ENCODE measurements at places on chromosomes 1 and 21.

DNA sequence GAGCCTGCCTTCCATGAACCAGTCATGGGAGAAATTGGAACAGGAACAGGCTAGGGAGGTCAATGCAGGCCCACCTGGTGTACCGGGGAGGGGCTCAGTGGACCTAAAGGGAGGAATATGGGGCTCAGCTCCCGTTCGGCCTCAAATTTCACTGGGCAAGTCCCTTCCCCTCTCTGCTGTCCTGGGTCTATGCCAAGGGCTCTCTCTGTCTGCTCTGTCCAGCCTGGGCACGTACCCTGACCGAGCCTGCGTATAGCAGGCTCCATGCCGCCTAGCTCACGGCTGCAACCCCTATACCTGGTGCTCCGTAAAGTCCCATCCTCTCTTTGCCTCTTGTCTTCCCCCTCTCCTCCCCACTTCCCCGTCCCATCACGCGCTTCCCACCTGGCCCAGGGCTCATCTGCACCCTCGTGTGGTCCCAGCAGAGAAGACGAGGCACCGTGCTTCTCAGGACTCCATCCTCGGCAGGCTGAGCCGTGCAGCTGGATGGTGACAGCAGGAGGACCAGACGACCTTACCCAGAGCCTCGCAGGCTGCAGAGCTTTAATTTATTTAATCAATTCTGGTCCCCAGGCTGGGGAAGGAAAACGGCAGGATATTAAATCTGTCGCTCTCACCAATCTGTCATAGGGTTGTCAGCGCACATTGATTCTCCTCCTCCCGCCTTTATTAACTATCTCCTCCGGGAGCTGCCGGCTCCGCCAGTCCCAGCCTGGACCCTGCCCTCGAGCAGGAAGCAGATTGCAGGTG lies 25.0 kb upstream of the DISP3 start:
- DNase-seq = no peak

GRCh38 chr1:167516404-167517388 lies 1.6 kb downstream of the CD247 start:
- DNase-seq = no peak

GRCh38 chr1:210764536-210764935 lies 369.4 kb downstream of the KCNH1 start:
- DNase-seq = no peak

- no peak for DNase-seq
These were observed 235.3 kb upstream of the PLXNA2 start for GRCh38 chr1:208479435-208479834.

GRCh38 chr1:22064751-22065402 lies 12.4 kb downstream of the CDC42 start:
- DNase-seq = no peak

GRCh38 chr21:39951183-39952101 lies 84.2 kb downstream of the PCP4 start:
- no peak for DNase-seq

DNA sequence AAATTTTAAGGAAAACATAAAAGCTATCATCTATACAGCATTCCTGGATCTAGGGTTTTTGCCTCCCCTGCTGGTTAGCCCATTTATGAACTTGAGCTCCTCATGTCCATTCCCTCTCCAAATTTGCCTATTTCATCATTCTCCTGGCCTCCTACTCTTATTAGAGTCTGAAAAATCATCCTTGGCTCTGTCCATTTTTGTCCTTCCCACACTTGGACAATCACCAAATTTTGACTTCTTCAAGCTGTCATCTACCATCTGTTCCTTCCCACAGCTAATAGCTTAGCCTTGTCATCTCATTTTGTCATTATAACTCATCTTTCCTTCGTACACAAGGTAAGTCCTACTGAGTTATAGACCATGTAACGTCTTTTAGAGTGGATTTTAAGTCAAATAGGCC lies 2.2 kb upstream of the HENMT1 start:
- no peak for DNase-seq

GRCh38 chr1:51044199-51044598 lies 57.8 kb upstream of the C1orf185 start:
- DNase-seq = no peak

DNA sequence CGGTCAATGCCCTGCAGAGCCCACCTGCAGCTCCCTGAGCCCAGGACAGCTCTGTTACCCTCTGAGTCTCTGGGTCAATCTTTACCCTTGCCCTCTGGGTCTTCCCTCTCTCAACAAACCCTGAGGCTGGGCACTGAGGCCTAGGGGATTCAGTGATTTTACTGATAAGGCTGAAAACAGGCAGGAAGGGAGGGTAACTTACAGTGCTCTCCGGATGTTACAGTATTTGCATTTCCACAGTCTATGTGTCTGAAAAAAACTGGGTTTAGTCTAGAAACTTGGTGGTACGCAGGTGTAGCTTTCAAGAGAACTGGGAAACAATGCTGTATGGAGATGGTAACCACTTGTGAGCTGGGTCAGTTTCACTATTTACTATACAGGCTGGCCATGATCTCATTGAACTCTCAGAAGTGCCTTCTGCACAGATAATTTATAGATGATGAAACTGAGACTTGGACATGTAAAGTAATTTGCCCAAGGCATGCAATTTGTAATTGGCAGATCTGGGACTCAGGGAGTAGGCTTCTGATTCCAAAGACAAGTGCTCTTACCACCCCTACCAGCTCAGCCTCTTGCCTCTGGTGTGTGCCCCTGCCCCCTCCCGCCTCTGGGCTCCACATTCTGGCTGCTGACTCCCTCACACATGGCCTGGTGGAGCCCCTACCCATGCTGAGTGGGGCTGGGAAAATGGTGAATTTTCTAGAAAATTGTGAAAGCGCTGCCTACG lies 48.8 kb downstream of the TENT5C start:
- DNase-seq = no peak

- no peak for DNase-seq
These were observed 93.5 kb upstream of the CAMK1G start for GRCh38 chr1:209490013-209490412.

DNA sequence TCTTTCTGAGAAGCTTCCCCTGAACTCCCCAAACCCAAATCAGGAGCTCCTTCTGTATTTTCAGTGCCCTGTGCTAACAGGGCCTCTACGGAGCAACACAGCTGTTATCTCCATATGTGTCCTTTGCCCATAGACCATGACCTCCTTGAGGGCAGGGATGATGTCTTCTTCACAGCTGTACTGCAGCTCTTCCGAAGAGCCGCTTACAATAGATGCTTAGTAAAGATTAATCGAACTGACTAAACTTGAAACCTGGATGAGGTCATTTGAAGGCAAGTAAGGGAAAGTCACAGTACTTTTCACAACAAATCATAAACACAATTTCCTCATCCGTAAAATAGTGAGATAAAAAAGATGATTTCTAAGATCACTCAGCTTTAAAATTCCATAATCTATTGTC lies 4.4 kb upstream of the KCNN3 start:
- no peak for DNase-seq
